ENCODE measurements at places on chromosomes 12 and 14.

- no peak for DNase-seq
Measured at GRCh38 chr14:92641306-92641705, 107.1 kb downstream of the LGMN start.

DNA sequence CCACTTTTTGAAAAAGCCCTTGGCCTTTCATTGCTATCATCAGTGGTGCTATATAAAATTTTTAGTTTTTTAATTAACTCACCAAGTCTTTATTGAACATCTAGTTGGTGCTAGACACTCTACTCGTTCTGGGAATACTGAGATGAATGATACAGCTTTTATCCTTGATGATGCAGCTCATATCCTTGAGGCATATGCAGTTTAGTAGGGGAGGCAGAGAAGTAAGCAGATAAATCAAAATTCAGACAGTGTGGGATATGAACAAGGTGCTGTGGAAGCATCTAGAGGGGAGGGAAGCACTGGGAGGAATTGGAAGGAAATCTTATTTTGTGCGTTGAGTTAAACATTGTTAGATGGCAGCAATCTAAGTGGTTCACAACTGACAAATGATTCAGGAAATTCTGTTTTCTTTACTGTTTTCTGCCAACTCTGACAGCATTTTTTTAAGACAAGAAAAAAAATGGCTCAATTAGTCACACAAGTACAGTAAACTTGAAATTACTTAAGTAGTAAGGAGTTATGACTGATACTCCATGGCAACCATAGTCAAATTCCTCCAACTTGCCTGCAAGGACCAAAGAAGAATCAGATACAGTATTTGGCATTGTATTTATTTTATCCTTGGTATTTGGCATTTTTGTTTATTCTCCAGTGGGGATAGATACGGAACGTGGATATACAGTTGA, 119.2 kb downstream of the TMTC2 start:
- DNase-seq: no peak

GRCh38 chr14:105261781-105262180, 13.4 kb downstream of the BTBD6 start:
- DNase-seq: no peak

DNA sequence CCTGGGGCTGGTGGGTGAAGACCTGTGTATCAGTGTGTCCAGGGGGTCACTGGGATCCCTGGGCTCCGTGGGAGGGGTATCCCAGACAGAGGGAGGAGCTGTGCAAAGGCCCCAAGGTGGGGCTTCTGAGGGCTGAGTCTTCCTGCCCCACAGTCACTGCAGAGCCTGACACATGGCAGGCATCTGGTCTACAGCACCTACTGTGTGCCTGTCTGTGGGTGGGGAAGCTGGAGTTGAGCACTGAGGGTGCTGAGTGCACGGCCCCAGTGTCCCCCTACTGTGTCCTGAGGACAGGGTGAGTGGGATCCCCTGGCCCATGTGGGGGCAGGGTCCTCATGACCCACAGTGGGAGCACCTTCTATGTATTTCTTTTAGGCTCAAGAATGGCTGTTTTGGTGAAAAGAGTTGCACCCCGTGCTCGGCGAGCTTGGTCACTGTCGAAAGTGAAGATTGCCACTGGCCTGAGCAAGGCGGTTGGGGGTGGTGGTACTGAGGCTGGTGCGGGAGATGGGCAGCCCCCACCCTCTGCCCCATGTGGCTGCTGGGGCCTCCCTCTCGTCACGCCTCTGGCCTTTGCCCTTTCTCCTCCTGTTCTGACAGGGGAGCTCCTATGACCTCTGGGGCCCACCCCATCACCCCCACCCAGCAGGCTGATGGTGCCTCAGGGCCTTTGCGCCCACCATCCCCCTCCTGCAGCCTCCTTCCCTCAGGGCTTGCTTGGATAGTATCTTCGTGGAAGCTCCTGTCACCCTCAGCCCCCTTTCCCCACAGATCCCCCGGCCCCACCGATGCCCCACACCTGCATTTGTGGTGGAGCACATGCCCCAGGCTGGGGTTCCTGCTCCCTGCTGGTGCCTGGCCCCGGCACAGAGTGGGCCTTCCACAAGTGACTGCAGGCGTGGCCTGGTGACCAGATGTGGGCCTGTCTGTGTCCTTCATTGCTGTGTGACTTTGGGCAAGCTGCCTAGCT, 55.8 kb downstream of the BEGAIN start:
- no peak for DNase-seq

- no peak for DNase-seq
Measured at GRCh38 chr12:96225044-96225855, 31.1 kb downstream of the ELK3 start.

GRCh38 chr12:45406988-45407850, 191.3 kb downstream of the ANO6 start:
- no peak for DNase-seq

- DNase-seq: no peak
Measured at GRCh38 chr12:61452076-61452475, 808.1 kb upstream of the USP15 start.

DNA sequence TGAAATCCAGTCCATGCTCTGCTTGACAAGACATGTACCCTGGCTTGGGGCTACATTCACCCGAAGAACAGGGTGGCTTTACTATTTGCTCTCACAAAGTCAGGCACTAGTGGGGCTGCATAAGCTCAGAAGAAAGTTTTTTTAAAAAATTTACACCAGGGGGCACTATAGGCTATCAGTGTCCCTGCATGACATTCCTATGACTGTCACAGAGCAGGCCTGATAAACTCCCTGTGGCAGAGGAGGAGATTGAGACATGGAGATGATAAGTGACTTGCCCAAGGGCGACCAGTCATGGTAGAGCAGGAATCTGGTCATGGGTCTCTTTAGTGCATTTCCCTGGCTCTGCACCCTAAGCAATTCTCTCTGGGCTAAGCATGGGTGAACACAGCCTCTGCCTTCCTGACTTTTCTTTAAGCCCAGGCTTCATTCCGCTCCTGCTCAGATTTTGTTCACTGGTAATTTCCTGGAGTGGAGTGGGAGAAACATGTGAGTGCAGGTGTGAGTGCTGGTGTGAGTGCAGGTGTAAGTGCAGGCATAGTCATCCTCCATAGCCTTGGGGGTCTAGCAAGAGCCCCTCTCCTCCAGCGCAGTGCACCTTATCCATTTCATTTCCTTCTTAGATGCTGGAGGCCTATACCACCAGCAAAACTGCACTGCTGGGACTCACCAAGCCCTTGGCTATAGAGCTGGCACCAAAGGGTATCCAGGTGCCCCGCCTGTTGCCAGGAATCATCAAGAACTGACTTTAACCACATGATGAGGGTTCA, 91.6 kb downstream of the DHRS2 start:
- no peak for DNase-seq

DNA sequence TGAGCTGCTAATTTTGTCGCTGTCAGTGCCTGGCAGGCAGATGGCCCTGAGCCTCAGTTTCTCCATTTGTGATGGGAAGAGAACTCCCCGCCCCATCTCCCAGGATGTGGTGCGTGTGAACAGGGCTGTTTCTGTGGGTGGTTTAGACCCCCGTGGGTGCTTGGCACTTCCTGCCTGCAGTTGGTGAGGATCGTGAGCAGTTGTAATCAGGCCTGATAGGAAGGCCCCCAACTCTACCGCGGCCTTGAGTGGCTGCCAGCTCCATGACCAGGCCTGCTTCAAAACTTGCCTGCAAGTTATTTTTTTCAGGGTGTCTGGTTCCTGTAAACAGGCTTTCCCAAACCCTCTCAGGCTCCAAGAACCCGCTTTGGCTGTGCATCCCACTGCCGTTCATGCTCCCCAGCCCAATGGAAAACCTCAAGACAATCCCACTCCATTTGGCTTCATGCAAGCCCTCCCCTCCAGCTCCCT, 138.4 kb downstream of the ZFP36L1 start:
- no peak for DNase-seq

DNA sequence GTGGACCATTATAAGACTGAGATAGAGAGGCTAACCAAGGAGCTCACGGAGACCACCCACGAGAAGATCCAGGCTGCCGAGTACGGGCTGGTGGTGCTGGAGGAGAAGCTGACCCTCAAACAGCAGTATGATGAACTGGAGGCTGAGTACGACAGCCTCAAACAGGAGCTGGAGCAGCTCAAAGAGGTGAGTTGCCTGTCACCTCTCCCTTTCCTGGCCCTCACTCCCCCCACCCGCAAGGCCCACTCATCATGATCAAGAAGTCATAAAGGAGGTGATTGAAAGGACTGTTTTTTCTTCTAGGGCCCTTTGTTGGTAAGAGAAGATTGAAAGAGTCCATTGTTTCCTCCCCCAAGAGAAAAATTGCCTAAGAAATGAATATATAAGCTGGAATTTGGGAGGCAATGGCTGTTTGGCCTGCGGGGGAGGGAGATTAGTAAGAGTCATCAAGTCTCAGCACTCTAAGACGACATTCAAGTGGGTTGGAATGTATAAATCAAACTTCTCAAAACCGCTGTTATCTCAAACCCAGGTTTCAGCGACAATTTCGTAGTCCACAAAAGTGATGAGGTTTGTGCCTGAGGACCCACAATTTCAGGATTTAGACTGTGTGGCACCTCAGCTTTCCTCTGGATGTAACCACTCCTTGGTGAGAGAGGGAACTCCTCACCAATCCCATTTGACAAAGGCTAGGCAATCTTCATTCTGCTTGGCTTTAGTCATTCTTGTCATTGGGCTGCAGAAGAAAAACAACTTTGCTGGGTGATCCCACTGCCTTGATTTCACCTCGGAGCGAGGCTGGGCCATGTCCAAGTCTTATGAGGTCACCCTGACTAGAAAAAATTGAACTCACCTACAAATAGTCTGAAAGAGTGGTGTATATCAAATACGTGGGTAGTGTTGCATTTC, 966 bp downstream of the BICD1 start:
- peak; percentile 0 for DNase-seq

DNA sequence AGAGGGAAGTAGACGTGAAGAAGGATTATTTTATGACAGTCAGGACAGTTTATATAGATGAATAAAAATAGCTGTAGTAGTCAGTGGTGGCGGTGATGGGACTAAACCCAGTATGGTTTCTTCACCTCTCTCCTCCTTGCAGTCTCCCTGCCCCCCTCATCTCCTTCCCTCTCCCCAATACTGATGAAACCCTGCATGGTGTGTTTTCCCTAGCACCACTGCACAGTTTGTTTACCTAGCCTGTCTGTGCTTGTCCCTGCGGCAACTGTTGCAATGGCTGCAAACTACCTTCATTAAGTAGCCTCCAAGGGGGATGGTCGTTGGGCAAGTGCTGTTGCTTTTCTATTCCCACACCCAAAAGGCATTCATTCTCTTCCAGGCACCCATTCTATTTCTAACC, 14.7 kb downstream of the PCBP2 start:
- no peak for DNase-seq

Measured in activated effector memory CD4-positive, alpha-beta T cell treated with Interleukin-2 at 50 U/mL for 16 hours (primary cell).